ENCODE measurements at places on chromosomes 16 and 17.

- no peak for DNase-seq
Observed at GRCh38 chr17:22277595-22277994, 585.3 kb downstream of the KCNJ18 start.

DNA sequence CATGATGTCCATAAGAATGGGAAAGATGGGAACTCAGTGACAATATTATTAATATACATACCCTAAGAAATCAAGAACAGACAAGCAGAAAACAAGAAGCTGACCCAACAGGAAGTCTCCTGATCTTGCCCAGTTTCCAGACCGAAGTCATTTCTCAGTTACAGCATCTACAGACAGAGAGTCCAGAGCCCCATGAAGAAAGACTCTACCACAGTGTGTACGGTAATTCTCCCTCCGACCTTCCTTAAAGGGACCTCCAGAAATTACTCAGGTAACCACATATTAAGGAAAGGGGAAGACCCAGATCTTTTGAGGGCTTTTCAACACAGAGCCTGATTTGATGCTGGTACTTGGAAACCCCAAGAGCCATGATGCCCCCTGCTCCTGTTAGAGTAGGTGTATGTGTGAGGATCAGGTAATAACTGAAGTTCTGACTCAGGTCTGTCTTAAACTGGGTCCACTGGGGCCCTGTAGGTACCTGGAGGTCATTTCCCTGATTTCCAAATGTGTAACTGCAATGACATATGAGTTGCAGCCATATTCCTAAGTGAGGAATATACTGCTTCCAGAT is 132.4 kb downstream of the ABCA8 start:
- DNase-seq = no peak

- DNase-seq = no peak
Observed at GRCh38 chr16:21608639-21609328, 9.4 kb downstream of the METTL9 start.

DNA sequence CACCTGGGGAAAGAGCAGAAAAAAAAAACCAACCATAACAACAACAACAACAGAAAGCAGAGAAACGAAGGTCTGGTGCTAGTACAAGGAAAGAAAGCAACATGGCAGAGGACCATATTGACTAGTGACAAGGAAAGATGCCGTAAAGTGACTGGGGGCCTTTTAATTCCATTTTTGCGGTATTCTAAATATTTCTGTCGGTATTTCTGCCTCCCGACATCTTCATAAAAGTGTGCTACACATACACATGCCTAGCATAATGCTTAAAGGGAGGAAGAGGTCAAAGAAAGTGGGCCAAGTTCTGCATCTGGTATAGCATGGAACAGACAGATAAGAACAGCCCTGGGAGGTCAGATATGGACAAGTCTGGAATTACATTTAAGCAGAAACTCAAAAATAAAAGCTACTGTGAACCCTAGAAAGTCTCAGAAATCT is 19.5 kb upstream of the RNF43 start:
- no peak for DNase-seq

DNA sequence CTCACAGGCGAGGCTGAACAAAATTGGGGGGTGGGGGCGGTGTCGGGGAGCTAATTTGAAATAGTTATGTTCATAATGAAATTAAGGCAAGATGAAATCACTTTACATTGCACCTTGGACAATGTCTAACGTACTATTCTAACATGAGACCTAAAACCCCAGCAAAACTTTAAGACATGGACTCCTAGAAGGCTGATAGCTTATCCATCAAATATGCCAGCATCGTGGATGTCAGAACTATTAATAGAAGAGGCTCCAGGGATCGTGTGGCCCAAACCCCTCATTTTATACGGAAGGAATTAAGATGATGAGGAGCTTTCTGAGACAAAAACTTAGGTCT is 279.6 kb downstream of the SOX9 start:
- DNase-seq = no peak

GRCh38 chr16:31487720-31488467 is 5.0 kb downstream of the SLC5A2 start:
- DNase-seq = peak; percentile 44

GRCh38 chr17:57406131-57406980 is 150.0 kb downstream of the MSI2 start:
- DNase-seq = no peak

DNA sequence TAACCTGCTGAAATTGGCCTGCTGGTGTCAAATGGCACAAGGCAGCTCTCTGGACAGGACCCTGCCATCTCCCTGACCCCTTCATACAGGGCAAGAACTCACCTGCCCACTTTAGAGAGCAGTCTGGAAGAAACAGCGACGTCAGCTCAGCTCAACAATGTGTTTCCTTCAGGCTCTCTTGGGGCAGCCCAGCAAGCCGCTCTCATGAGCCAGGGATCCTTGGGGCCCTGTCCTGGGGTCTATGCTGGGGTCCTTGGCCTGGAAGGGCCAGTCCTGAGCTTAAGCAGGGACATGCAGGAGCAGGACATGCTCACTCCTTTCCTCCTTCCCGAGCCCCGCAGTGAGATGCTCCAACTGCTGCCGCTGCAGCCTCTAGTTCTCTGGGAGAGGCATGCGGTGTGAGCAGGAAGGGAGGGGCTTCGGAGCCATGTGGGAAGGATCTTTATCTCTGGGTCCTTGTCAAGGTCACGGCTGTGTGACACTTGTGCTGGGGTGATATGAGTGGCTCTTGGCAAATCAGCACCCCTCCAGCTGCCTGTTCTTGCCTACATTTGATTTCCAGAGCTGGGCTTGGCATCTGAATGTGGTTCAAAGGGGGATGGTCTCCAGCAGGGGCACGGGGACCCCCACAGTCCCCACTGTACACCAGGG is 3.4 kb downstream of the C1QTNF1 start:
- no peak for DNase-seq

DNA sequence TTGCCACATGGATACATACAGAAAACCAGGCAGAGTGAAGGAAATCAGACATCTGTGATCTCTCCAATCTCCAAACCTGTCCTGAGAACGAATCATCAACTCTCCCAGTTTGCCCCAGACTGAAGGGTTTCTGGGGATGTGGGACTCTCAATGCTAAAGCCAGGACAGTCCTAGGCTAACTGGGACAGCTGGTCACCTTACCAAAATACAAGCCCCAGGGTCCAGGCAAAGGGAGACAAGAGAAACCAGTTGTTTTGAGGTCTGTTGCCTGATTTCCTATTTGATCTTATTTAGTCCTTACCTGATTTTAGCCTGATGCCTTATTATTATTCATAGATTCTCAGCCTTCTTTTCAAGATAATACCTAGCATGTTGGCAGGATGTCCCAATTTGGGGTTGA is 51.7 kb upstream of the TAC4 start:
- DNase-seq = no peak

GRCh38 chr17:50945779-50946222 is 79.6 kb upstream of the TOB1 start:
- no peak for DNase-seq

GRCh38 chr17:65750631-65751115 is 189.2 kb upstream of the AXIN2 start:
- no peak for DNase-seq

DNA sequence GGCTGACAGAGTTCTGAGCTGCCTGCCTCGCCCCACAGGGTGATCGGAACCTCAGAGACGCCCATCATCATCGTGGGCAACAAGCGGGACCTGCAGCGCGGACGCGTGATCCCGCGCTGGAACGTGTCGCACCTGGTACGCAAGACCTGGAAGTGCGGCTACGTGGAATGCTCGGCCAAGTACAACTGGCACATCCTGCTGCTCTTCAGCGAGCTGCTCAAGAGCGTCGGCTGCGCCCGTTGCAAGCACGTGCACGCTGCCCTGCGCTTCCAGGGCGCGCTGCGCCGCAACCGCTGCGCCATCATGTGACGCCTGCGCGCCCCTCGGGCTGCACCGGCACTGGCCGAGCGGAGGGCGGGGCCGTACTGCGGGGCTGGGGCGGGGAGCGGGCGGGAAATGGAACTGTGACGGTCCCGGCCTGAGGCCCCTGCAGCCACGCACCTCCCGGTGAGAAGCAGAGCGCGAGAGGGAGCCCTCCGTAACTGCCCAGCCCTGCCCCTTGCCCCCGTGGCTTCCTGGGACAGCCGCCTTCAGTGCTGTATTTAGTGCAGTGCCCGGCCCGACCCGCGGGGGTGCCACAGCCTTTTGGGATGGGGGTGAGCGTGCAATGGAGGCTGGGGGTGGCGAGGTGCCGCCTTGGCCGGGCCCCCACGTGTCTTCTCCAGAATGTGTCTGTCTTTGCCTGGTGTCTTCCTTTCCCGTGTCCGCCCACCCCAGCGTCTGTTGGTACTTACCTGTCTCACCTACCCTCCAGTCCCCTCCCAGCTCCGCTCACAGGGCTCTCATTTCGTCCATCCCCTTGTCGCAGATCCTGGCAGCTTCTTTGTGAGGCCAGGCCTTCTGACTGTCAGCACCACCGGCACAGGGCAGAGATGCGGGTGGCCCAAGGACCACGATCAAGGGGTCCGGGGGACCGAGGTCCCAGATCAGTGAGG is 9.8 kb downstream of the RASL10B start:
- DNase-seq = no peak

DNA sequence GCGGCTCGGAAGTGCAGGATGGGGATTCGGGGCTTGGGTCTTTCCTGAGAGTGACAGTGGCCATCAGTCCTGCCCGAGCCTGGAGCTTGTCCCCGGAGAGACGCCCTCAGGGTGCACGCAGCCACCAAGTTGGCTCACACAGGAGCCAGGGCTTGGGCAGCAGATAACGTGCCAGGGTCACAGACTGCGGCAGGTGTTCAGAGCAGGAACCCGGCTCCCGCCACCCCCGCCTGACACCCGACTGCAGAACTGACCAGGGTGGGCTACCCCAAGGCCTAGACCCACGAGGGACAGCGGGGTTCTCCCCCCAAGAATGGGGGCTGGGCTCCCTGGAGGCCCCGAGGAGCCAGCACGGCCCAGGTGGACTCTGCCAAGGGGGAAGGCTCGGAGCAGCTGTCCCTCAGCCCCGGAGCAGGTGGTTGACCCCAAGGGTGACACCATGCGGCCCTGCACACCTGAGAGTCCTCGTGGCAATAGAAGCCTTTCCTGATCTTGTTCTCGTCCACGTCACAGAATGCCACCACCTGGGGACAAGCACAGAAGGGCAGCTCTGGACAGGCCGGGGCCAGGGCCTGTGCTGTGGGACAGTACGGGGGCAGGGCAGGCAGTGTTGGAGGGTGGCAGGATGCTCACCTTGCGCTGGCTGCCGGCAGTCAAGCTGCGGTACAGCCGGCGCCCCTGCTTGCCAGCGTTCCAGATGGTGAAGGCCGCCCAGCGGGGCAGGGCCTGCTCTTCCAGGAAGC is 117.1 kb upstream of the ZNF750 start:
- DNase-seq = no peak

- DNase-seq = no peak
Observed at GRCh38 chr16:71537643-71538042, 11.4 kb downstream of the CHST4 start.

DNA sequence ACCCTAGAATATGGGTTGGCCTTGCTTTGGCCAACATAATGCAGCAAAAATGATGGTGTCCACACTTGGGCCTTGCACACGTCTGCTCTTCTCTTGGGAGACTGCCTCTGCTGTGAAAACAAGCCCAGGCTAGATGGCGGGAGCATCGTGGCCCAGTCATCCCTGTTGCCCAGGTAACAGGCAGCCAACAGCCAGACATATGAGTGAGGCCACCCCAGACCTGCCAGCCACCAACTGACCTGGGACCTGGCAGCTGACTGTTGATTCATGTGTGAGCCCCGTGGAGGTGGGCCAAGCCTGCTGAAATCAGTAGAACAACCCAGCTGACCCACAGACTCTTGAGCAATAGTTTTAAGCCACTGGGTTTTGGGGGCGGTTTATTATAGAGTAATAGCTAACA is 39.4 kb upstream of the CDH3 start:
- DNase-seq = no peak

DNA sequence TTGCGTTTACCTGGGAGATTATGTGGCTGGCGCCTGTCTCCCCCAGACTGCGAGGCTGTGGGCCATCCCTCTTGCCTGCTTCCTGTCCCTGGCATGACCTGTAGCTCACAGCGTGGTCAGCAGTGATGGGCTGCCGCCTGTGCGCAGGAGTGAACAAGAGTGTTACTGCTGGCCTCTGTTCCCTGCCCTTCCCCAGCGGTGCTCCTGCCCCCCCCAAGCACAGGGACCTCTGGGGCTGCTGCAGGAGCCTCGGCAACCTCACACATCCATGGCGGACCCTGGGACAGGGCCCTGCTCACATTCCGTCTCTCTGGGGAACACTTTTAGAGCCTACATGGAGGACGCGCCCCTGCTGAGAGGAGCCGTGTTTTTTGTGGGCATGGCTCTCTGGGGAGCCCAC is 10.6 kb downstream of the TSC2 start:
- DNase-seq = no peak

DNA sequence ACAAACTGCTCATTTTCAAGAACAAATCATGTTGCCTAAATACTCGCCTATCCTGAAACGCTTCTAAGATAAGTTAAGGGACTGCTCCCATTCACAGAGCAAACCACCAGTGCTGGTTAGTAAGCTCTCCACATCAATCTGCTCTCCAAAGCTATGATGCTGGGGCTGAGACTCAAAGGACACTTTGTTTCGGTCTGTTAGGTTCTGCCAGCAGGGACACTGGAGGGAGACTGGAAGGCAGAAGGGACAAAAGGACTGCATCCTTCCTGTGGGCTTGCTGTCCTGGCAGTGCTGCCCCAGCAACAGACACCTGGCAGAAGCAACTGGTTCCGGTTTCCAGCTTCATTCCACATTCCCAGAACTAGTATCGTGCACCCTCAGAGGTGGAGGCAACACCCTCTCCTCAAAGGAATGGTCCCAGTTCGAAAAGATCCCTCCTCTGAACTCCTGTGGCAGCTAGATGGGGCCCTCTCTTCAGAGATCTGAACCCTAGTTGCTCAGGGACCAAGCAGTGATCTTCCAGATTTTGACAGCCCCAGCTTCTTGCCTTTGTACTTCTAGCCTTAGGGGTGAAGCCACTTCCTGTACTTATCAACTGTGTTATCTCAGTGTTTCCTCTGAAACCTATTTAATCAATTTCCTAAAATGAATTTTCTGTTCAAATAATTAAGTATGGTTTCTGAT is 73.4 kb upstream of the GSG1L start:
- peak; percentile 6 for DNase-seq

GRCh38 chr17:40531051-40531991 is 29.9 kb upstream of the TNS4 start:
- no peak for DNase-seq

- no peak for DNase-seq
Observed at GRCh38 chr17:61700252-61700651, 109.2 kb upstream of the NACA2 start.

DNA sequence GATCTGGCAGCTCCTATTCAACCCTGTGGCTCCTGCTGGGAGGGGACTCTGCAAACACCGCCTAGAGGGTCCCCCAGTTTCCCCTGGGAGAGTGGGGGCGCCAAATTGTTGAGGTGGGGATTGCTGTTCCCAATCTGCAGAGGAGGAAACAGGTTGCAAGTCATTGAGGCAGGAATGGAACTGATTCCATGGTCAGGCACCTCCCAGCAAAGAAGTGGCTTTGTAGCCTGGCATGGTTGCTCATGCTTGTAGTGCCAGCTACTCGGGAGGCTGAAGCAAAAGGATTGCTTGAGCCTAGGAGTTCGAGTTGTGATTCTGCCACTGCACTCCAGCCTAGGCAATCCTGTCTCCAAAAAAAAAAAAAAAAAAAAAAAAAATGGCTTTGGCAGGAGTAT is 198 bp upstream of the PYDC1 start:
- DNase-seq = no peak

- no peak for DNase-seq
Observed at GRCh38 chr17:40960144-40960543, 6.6 kb downstream of the KRT39 start.

All from stimulated activated CD8-positive, alpha-beta memory T cell treated with anti-CD3 and anti-CD28 coated beads, Interleukin-7, amount 100 ng/mL, for 1 hour (primary cell).